NCI-H2029 treated with DMSO at 0.1 percent for 48 hours (cell line): ENCODE measurements at places on chromosomes 12 and 14.

GRCh38 chr12:71684081-71684480 is 1.8 kb upstream of the TMEM19 start:
- no peak for DNase-seq

- no peak for DNase-seq
Measured at GRCh38 chr12:9674226-9674590, 4.7 kb downstream of the CLEC2D start.

- DNase-seq, result no peak
Measured at GRCh38 chr14:33792009-33792719, 158.7 kb downstream of the EGLN3 start.

DNA sequence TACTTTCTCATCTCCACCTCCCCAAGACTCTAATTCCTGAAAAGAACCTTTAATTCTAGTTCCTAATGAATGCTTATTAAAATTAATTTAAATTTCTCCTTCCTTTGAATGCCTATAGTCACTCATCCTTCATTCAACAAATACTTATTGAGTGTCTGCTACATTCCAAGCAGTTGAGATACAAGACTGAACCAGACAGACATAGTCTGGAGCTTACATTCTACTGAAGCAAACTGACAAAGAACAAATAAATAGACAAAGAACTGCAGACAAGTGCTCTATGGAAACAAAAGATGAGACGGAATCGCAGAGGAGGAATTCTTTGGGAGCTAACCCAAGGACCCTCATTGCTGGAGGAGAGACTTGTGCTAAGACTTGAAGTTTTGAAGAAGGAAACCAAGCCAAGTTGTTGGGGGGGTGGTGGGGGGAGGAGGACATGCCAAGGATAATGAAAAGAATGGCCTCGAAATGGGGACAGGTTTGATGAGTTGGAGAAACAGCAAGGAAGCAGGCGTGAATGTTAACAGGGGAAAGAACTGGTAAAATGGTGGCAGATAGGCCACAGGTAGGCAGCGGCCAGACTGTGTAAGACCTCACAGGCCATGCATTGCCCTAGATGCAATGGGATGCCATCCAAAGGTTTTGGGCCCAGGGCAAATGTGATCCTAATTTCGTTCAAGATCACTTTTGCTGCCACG is 9.7 kb upstream of the TDG start:
- DNase-seq, result no peak

- DNase-seq, result no peak
Measured at GRCh38 chr12:13218641-13219040, 22.1 kb downstream of the EMP1 start.

DNA sequence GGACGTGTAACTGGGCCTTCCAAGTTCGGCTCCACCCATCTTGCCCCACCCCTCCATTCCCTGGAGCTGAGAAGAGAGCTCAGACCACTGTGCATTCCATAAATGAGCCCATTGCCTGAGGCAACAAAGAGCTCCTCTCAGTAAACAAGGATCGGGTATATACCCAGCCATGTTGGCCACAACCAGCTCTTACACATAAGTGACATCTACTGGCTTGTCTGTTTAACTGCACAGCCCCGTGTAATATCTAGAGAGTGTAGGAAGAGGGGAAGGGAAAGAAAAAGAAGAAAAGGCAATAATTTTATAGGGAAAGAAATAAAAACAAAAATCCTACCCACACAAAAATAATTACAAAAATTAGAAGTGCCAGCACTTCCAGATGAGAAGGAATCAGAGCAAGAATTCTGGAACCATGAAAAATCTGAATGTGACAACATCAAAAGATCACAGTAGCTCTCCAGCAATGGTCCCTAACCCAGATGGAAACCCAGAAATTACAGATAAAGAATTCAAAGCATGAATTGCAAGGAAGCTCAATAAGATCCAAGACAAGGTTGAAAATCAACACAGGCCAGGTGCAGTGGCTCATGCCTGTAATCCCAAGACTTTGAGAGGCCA is 308.1 kb downstream of the RPAP3 start:
- DNase-seq, result no peak

DNA sequence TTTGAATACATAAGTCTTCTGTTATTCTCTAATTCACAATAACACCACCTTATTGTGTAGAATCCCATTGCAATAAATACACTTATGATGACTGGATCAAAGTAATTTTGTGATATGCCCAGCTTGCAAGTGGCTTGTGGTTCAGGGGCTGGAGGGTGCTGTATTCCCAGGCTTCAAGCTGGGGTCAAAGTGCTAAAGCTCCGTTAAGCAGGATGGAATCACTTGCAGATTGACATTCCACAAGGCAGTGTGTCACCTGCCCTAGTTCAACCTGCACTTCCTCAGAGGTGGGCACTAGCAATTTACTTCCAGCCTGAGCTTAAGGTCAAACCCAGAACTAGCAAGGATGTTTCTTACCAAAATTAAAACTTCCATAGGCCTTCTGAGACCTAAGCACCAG is 166.6 kb downstream of the SSPN start:
- DNase-seq, result no peak

GRCh38 chr12:111868676-111869588 is 26.9 kb downstream of the MAPKAPK5 start:
- DNase-seq, result no peak

DNA sequence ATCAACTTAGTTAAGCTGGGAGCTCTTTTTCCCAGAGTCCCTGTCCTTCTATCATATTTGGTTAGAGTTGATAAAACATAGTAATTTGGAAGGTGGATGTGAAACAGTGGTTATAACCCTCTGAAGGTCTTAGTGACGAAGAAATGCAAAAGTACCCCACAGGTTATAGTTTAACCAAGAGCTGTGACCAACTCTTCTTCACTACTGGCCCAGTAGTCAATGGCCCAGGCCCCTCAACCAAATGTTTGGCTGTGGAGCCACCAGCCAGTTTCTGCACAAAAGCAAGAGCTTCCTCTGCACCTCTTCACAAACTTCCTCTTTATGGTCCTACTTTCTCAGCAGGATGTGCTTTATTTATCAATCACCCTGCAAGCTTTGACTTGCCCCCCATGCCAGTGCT is 132.6 kb downstream of the BMP4 start:
- no peak for DNase-seq

- DNase-seq, result no peak
Measured at GRCh38 chr14:88421286-88421685, 35.8 kb downstream of the SPATA7 start.

DNA sequence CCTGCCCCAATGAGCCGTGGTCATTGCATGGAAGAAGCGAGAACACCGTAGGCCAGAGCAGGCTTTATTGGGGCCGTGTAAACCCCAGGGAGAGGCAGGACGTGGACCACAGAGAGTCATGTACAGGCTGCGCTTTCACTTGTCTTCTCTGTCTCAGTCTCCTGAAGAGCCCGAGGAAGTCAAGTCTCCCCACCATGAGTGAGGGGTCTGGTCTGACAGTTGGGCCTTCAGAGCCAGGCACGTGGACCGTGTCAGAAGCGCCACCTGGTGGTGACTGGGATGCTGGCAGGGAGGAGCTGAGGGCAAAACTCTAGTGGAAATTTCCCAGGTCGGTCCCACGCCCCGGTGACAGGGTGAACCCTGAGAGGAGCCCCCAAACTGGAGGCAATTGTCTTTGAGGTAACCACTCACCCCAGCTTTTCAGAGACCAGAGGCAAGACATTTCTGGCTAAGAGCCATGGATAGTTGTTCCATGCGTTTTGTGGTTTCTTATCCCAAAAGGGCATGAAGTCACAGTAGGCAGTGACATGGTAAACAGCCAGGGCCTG is 17.4 kb downstream of the RPS6KL1 start:
- DNase-seq, result no peak

DNA sequence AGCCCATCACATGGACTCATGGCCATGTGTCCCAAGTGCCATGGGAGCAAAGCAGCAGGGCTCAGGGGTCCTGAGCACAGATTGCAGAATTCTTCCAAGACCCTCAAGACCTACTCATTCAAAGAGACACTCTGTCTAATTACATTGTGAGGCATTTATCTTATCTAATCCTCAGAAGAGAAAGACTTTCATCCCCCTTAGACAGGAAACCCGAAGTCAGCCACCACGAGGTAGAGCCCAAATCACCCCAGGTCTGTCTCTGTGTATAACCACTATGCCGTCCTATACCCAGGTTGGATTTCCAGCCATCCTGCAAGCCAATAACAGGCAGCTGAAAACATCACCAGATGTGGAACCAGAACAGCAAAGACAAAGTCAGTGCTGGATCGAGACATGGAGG is 8.9 kb upstream of the BCL11B start:
- no peak for DNase-seq

DNA sequence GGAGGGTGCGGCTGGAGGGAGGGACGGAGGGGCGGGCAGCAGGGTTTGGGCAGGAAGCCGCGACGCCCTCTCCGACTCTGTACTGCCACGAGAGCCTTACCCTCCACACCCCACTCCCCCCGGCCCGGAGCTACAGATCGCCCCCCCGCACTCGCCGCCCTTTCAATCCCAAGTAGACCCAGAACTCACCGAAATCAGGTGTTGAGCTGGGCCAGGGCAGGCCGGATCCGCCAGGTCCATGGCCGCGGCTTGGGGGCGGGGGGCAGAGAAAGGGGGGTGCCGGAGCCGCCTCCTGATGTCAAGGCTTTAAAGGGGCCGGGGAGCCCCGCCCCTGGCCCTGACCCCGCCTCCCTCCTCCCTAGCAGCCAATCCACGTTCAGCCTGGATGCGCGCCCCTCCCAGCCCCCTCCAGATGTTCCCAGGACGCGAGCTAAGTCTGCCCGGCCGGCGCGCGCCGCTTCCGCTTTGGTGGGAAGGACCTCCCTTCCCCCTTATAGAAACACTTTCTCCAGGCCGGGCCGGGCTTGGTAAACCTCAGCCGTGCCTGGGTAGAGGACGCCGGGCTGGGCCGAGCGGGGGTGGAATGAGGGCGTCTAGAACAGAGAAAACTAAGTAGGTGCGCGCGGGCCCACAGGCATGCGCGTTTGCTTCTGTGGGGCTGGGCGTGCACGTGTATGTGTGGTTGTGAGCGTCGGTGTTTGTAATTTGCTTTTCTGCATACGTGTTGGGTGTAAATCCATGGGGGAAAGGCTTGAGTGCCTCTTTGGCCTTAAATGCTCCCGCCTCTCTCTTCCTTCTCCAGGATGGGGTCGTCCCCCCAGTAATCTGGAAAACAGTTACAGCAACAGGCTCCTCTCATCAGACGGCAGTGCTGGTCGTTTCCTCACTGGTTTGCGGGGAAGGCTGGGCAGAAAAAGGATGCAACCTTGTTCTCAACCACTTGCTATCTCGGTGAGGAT is at the start of gene NCKAP5L:
Gene NCKAP5L (minus strand): TSS at position 281 of the 959 bp plus-strand sequence. CDS start 24,369 bp downstream, outside the sequence.
- DNase-seq, result peak; percentile 80

DNA sequence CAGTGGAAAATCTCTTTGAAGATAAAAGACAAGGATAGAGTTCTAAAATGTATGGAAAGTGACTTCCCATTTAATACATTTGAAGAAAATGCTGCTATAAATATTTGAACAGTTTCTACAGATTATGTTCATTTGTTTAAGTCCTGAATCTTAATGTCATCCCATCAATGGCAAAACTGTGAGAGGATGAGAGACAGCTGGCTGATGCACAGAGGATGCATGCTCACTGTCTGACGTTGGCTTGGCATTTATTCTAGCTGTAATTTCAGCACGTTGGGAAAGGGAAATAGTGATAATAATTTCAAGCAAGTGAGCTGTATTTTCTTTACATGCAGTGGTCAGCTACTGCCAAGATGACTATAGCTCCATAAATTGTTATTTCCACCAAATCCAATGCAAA is 40.5 kb downstream of the PPFIA2 start:
- DNase-seq, result no peak

- no peak for DNase-seq
Measured at GRCh38 chr12:89309440-89309802, 42.9 kb downstream of the DUSP6 start.

DNA sequence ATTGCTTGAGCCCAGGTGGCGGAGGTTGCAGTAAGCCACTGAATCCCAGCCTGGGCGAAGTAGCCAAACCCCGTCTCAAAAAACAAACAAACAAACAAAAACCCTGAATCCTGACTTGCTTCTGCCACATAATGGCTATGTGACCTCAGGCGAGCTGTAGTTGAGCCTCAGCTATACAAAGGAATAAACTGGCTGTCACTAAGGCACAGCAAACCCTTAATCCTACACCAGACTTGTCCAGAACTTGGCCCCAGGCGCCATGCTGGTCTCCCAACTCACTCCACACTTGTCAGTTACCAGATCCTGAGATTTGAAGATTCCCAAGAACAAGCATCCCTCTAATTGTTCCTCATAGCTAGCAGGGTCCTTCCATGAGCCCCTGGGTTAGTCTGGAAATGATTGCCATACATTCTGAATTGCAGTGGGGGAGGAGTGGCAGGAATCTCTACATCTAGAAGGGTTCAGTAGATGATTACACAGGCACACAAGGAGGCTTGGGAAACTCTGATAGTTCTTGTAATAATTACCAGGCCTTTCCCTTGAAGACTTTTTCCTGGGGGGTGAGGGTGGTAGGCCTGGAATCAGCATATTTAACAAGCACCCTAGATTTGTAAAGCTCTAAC is 9.9 kb downstream of the MAP3K12 start:
- DNase-seq, result no peak

GRCh38 chr14:63030113-63030512 is 15.1 kb downstream of the KCNH5 start:
- no peak for DNase-seq

DNA sequence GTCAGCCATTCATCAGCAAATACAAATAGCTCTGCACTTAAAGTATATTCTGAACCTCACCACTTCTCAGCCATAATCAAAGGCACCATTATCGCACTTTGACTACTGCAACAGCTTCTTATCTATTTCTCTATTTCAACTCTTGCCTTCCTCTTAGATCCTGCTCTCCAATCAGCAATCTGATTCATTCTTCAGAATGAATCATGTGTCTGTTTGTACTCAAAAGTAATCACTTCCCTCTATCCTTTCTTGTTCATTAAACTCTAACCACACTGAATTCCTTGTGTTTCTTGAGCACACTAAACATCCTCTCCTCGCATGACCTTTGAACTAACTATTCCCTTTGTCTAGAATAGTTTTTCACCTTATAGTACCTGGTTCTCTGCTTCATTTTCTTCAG is 12.8 kb upstream of the OR4E1 start:
- DNase-seq, result no peak

DNA sequence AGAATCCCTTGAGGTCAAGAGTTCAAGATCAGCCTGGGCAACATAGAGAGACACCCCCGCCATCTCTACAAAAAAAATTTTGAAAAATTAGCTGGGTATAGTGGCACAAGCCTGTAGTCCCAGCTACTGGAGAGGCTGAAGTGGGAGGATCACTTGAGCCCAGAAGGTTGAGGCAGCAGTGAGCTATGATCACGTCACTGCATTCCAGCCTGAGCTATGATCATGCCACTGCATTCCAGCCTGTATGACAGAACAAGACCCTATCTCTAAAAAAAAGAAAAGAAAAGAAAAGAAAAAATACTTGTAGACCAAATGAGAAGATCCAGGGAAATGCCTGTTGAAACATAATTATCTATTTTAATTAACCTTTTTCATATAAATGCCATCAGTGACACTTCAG is 93.8 kb upstream of the MDM1 start:
- DNase-seq, result no peak
